T-helper 17 cell (primary cell): ENCODE measurements at places on chromosomes 3 and 15.

DNA sequence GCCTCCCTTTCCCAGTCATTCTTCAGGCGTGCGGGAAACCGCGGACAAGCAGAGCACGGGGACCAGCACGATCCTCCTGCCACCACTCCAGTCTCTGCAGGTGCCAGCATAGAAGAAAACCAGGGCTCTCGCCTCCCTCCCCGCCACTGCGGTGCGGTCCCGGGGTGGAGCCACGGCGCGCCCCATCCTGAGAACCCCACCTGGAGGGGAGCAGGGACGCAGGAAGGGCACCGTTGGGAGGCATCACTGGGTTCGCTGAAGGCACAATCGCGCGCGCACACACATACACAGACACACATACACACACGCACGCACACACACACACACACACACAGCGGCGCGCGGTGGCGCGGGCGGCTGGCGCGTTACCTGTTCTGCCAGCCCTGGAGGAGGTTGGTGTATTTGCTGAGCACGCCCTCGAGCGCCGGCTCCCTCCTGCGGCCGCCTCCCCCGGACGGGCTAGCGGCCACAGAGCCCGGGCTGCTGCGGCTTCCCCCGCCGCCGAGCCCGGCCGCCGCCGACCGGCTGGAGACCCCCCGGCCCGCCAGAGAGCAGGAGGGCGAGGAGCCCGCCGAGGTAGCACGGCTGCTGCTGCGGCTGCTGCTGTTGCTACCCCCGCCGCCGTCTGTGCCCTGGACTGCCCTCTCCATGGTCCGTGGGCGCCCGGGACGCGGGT, 394 bp downstream of the OSBPL10 start:
- DNase-seq, result no peak

DNA sequence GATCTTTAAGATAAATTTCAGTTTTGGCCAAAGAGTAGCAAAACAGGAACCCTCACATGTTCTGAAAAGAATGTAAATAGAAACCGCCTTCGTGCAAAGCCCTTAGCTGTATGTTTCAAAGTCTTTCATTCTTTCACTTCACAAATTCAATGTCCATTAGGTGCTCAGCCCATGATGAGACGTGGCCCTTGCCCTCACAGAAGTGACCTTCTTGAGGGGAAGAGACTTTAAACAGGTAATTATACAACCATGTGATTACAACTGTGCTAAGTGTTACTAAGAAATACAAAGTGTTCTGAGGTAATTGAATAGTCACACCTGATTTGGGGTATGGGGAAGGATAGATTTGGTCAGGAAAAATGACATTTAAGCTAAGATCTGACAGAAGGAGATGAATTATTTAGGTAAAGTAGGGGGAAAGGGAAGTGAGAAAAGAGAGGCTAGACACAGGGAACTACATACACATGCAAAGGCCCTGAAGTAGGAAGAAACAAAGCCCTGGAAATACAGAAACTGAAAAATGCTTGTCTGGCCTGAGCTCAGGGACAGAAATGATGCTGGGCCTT, 19.6 kb downstream of the HSPBAP1 start:
- no peak for DNase-seq

DNA sequence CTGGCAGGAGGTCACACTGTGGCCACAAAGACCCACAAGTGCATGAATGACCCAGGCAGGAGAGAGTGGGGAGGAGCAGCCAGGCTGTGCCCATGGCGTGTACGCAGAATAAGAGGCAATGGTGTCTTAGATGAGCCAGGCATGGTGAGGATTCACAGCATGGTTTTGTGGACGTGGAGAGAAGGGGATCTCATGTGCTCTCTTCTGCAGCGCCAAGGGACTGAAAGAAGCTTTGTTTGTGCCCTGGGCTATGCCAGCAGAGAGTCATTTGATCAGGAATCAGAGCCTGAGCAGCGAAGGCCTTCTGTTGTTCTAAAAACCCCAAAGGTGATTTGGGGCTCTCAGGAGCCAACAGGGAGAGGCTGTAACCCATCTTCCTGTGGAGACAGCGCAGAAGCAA, 18.7 kb upstream of the RPP14 start:
- DNase-seq, result no peak

GRCh38 chr3:32302601-32303398, 64.3 kb downstream of the CMTM8 start:
- DNase-seq, result no peak

DNA sequence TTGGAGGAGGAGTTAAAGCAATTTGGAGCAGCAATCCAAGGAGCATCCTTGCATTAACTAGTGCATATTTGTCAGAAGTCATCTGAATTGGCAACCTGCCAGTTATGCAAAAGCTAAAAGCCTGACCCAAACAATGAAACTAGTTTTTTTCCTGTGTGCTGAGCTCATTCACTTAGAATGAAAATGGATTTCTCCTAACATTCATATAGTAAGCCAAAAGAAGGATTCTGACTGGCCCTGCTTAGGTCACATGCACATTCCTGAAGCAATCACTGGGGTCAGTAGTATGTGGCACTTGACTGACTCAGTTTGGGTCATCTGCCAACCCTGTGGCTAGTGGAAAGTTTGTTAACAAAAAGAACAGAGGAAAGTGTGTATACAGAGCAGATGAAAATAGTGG, 30.5 kb downstream of the OXSM start:
- no peak for DNase-seq

GRCh38 chr3:52047295-52047960, 8.9 kb downstream of the DUSP7 start:
- DNase-seq, result no peak
